ENCODE measurements at places on chromosomes 13 and 19.

- peak; percentile 37 for DNase-seq
Observed at GRCh38 chr19:10499550-10500246, 3.5 kb downstream of the KEAP1 start.

DNA sequence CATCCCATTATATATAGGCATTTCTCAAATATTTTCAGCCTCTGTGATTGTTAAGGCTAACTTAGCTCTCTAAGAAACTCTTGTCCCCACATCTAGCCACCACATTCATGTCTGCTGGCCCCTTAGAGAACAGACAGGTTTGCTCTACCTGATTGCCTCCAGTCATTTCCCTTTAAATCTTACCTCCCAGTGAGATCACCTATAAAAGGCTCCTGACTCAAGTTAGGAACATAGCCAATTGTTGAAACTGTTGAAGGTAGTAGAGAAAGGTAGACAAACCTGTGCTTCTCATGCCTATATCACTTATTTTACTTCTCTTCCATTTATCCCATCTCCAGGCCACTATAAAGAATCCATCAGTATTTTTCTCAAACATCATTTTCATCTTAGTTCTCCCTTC, 771.4 kb downstream of the DIAPH3 start:
- no peak for DNase-seq

DNA sequence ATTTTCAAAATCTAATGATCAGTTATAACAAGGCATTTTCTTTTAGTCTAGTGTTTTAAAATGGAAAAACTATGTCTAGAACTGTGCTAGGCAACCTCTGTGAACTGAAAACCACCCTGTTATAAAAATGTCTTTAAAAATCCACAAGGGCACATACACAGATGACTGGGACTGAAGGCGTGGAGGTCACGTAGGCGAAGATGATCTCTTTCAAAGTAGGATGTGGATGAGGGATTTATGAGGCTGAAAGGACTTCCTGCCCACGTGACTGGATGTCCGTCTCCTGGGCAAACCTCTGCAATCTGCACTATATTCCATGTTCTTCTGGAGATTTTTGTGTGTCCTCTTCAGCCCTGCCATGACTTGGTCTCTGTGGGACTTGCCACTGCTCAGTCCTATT, 84.2 kb upstream of the ZNF536 start:
- no peak for DNase-seq

DNA sequence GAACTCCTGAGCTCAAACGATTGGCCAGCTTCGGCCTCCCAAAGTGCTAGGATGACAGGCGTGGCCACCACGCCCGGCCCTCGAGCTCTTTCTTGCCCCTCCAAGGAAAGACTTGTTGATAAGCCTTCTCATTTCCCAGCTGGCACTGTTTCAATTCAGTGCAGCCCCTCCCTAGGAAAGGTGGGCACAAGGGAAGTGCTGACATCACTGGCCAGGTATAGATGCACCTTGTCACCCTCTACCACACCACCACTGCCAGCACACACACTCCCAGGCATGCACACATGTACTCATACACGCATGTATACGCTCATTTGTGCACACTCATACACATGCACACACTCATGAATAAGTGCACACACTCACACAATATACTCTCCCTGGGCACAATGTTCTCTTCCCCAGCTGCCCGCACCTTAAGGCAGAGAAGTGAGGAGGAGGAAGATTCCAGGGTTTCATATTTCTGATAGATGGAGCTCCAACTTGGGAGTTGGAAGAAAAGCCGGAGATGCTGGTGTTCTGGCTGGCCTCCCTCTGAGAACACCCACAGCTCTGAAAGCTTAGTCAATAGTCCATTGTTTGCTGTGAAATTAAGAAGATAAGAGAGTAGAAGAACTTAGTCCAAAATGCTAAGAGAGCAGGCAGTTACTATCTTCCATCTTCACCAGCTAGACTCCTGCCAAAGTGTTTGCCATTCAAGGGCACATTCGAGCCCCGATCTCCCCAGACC, 196.7 kb downstream of the FOXO1 start:
- no peak for DNase-seq

GRCh38 chr13:76014406-76015318, 378.5 kb downstream of the LMO7 start:
- DNase-seq = no peak

DNA sequence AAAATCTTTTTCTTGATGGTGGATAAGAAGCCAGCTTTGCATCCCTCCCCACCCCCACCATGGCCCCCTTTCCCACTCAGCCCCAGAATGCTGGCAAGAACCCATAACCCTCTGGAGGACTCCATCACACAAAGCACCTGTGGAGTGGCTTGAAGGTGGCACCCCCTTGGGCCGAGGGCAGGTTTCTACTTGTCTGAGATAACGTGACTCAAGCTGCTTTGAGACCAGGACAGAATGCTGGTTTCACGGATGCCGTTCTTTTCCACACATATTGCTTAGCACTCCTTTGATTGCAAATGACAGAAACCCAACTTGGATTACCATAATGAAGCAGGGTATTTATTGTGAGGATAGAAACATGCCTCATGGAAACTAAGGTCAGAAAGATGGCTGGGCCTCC, 82.2 kb downstream of the LACC1 start:
- DNase-seq = no peak

DNA sequence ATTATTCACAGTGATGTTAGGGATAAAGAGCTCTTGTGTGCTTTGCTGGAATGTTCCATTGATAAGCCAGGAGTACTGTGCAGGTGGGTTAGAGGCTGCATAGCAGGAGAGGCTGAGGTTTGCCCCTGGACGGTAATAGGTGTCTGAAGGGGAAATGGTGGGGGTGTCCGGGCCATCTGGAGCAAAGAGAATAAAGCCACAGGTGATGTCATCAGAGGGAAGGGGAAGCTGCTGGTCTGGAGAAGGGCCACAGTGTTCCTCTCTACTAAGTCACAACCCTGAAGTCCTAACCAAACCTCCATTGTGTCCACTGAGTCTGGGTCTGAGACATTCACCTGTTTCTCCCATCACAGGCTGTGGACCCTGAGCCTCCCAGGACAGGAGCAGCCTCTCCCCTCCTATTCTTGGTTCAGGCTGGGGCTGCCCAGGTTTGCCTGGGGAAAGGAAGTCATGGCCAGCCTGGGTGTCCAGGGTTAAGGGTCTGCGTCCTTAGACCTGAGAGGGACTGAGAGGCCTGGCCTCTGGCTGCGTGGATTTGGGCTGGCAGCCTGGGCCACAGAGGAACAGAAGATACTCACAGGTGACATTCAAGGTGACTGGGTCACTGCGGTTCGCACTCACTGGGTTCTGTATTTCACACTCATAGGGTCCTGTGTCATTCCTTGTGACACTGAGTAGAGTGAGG, 6.8 kb downstream of the CEACAM1 start:
- DNase-seq = no peak

DNA sequence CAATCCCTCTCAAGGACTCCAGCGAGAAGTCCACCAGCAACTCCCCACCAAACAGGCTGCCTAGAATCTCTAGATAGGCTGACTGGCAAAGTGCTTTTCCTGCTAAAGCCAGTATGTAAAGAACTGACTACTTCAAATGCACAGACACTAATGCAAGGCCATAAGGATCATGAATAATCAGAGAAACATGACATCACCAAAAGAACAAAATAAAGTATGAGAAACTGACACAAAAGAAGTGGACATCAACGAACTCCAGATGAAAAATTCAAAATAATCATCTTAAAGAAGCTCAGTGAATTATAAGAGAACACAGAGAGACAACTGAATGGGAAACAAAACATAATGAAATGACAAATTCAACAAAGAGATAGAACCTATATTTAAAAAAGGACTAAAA, 26.4 kb upstream of the CD70 start:
- no peak for DNase-seq

DNA sequence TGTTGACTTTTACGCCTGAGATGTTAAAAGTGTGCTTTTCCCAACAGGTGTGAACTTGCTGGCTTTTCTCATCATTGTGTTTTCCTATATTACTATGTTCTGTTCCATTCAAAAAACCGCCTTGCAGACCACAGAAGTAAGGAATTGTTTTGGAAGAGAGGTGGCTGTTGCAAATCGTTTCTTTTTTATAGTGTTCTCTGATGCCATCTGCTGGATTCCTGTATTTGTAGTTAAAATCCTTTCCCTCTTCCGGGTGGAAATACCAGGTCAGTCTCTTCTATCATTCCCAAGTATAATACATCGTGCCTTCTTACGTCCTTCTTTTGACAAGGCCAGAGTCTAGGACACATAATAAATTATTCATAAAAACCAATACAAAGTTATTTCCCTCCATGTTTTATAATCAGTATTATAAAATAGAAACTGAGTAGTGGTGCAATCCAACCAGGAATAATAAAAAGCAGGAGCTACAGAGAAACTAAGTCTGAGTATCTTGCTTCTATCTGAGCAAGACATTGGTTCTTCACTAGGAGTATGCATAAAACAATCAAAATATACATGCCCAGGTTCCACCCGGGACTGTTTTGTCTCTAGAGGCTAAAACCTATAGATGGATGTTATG, 57.9 kb downstream of the RXFP2 start:
- DNase-seq = no peak

DNA sequence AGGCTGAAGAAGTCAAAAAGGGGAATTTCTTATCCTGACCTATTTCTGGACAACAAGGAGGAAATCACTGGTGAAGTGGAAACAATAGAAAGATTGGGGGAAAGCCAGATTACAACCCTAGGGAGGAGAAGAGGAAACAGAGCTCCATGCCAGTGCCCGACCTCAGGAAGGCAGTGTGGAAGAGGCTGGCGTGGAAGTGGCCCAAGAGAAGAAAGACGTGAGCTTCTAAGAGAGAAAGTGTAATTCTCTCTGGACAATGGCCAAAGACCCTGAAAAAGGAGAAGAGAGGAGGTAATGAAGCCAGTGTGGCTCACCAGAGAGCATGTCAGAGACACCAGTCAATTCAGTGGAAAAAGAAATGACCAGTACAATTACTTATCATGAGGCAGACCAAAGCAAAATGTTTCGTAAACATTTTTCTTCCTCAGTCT, 52.6 kb upstream of the URAD start:
- DNase-seq = no peak

- no peak for DNase-seq
Observed at GRCh38 chr19:36246006-36246481, 31.1 kb downstream of the ZNF146 start.

GRCh38 chr13:29958476-29958875, 108.1 kb upstream of the UBL3 start:
- DNase-seq = no peak

GRCh38 chr13:25882466-25883357, 169.1 kb downstream of the SHISA2 start:
- DNase-seq = no peak
